ENCODE measurements at places on chromosomes 7 and 10. TPM values are rescaled to one million over a fixed set of nuclear protein-coding genes. Genes with fewer than 3 reads are reported as not detected.

The CTAGE8 gene
- total RNA-seq, result not detected

The CAMK2B gene
- total RNA-seq, result 0.17 TPM

The AKR1C4 gene
- not detected for total RNA-seq

The CYP2C19 gene
- not detected for total RNA-seq

The CYP3A4 gene
- total RNA-seq, result not detected

The GAD2 gene
- total RNA-seq, result not detected

The BLVRA gene
- 34.0 TPM for total RNA-seq

The OR9A4 gene
- not detected for total RNA-seq

The CDC14C gene
- total RNA-seq, result not detected

The GHRHR gene
- total RNA-seq, result not detected

The HOXA4 gene
- total RNA-seq, result not detected

The TMEM229A gene
- not detected for total RNA-seq

The ITGA8 gene
- total RNA-seq, result not detected

The SFRP4 gene
- total RNA-seq, result not detected

The ZNF503 gene
- total RNA-seq, result 0.38 TPM

The PPIA gene
- 3,232 TPM for total RNA-seq

The UNCX gene
- not detected for total RNA-seq

The COL26A1 gene
- total RNA-seq, result not detected

The GTF2IRD1 gene
- 0.67 TPM for total RNA-seq

The CALML3 gene
- not detected for total RNA-seq

The MARCHF5 gene
- 26.8 TPM for total RNA-seq

The ATP6V0A4 gene
- total RNA-seq, result not detected

The SNCG gene
- total RNA-seq, result not detected

The C10orf143 gene
- total RNA-seq, result 4.0 TPM

The CYP2C9 gene
- total RNA-seq, result not detected

The SEM1 gene
- 41.1 TPM for total RNA-seq

The UNC5B gene
- 0.08 TPM for total RNA-seq

The SYT15 gene
- 0.63 TPM for total RNA-seq

The C10orf71 gene
- not detected for total RNA-seq

The UCMA gene
- total RNA-seq, result not detected

The CHST15 gene
- not detected for total RNA-seq

The UBE2D4 gene
- 15.2 TPM for total RNA-seq

The GPR26 gene
- total RNA-seq, result not detected

The DNAJC12 gene
- 31.8 TPM for total RNA-seq

The PTPRE gene
- 38.3 TPM for total RNA-seq

The ETV1 gene
- total RNA-seq, result 0.38 TPM

The C10orf67 gene
- not detected for total RNA-seq

Data from activated CD8-positive, alpha-beta memory T cell treated with anti-CD3 and anti-CD28 coated beads for 36 hours (primary cell).